Activated naive CD8-positive, alpha-beta T cell treated with anti-CD3 and anti-CD28 coated beads for 36 hours (primary cell): ENCODE measurements at places on chromosomes 5 and 9.

DNA sequence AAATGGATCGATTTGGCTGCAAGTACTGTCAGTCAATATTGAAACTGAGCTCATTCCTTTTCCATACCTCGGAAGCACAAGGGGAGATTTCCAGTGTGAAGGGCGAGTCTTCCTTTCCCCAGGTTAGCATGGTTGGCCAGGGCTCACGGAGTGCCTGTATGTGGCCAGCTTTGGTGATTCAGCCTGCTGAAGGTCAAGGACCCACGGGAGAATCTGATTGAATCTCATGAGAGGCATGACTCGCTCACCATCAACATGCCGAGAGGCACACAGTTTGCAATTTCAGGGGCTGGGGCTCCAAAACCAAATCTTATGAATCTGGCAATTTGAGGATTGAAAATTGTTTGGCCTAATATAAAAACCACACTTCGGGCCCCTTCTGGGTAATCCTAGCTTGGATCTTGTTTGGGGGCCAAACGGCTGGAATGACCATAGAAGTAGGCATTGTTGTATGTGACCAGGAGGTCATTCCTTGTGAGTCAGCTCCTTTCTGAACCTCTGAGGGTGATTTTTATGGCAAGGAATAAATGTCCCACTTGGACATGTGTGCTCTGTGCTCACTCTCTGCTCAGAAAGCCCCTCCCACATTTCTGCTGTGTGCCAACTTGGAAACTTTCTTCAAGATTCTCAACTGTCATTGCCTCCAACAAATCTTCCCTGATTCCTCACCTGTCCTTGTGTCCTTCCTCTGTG is 69.8 kb downstream of the DOCK2 start:
- no peak for DNase-seq

- DNase-seq: no peak
These were observed 3.8 kb downstream of the NR2F1-AS1 start for GRCh38 chr5:93576994-93577853.

- no peak for DNase-seq
These were observed 398.0 kb downstream of the PSAT1 start for GRCh38 chr9:78694974-78695373.

DNA sequence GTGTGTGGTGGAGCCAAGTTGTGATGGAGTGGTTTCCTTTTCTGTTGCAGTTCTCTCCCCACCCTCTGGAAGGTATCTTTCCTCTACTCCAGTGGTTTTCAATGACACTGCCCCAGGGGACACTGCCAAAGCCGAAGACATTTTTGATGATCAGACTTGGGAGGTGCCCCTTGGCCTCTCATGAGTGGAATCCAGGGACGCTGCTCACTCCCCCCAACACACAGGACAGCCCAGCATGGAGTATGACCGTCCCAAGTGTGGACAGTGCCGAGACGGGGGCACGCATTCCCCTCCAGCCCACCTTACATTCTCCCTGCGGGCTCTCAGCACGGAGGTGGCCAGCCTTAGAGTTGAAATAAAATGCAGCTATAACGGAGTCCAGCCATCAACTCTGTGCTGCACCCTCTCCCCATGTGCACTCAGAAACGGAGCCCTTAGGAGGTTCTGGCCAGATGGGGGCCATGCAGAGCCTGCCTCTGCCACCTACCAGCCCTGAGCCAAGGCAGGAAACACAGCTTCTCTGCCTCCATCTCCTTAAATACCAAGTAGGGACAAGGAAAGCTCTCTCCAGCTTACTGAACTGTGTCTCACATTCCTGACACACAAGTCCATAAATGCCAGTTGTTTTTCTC is 150.8 kb downstream of the ROR2 start:
- no peak for DNase-seq

DNA sequence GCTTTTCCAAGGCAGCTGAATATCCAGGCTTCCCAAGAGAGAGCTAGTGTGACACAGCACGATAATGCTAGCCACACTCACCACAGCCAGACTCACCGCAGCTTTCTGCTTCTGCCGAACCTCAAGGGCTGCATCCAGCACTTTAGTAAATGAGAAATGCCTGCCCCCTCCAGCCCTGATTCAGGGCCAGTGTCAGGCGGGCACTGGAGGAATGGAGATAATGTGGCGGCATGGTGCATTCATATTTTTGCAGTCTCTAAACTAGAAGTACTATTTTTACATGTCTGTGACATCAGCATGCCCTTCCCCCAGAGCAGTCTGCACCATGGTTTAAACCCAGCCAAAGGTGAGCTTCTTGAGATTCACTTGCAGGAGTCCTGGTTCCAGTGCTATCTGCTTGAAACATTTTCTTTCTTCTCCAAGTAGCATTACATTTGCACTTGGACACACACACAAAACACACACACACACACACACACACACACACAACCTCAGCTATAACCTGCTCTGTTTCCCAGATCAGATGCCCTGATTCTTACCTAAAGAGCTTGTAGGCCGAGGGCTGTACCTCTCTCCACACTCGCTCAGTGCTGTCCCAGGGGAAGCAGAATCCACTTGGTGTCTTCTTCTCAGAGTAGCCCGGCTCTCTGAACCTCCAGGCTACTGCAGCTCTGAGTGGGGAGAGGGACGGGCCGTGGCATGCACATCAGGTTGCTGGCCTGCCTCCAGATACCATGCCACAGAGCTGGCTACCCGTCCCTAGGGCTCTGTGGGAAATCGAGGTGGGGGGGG is at the start of gene FGF1:
TSS of gene FGF1 (minus strand) at position 673 of the 792 bp plus-strand sequence. CDS start 71,963 bp downstream, outside the sequence.
- DNase-seq: no peak

DNA sequence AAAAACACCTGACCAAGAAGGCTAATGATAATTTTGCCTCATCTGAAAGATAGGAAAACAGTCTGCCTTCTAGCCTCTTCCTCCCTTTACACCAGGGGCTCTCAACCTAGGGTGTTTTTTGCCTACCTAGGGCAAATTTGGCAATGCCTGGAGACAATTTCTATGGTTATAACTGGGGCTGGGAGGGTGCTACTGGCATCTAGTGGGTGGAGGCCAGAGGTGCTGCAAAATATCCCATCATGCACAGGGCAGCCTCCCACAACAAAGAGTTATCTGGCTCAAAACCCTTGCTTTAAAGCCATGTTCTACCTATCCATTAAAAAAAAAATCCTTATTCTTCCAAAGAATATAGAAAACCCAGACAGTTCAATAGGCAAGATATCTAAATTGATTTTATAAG is 45.0 kb upstream of the NR3C1 start:
- no peak for DNase-seq

DNA sequence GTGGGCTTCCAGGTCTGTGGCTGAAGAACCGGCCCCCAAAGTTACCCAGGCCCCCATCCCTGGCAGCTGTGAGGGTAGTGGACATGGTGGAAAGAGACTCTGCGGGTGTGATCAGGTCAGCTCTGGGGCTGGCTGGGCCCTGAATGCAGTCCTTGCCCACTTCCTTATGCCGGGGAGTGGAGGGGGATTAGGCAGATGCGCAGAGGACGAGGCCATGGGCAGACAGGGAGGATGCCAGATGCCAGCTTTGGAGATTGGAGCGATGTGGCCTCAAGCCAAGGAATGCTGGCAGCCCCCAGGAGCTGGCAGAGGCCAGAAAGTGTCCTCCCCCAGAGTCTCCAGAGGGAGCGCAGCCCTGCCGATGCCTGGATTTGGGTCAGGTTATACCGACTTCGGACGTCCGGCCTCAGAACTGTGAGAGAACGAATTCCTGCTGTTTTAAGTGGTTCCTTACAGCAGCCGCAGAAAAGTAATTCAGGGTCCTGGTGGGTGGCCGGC is 69.8 kb downstream of the ADAMTS2 start:
- DNase-seq: no peak

GRCh38 chr5:134422791-134423365 is 11.2 kb upstream of the CDKN2AIPNL start:
- no peak for DNase-seq

DNA sequence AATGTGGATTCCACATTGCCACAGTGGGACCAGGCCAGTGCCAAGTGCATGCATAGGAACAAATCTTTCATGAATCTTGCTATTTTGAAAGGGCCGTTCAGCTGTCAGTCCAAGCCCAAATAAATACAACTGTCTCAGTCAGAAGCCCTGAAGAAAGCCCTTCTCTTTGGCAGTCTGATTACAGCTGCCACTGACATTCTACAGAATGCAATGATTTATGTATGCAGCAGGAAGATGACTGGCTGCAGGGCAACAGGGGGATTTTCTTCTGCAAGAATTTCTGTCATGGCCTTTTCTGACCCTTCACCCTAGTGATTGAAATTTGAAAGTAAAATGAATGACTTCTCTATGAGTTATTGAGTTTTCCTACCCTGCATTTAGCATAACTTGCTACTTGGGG is 86.7 kb upstream of the FER start:
- DNase-seq: no peak

- DNase-seq: no peak
These were observed 77.5 kb downstream of the PSD2 start for GRCh38 chr5:139872851-139873794.
